ENCODE measurements at places on chromosomes 4 and X.
A peak's percentile ranks its signal among the peaks of the same experiment; 100 is the strongest.

- no peak for DNase-seq
Observed at GRCh38 chr4:39641451-39641850, 2.8 kb upstream of the SMIM14 start.

GRCh38 chr4:20255251-20255586 is 3.5 kb downstream of the SLIT2 start:
- DNase-seq, result no peak

GRCh38 chrX:88202149-88202548 is 544.9 kb upstream of the CPXCR1 start:
- no peak for DNase-seq

- no peak for DNase-seq
Observed at GRCh38 chr4:142818476-142818875, 27.6 kb downstream of the INPP4B start.

DNA sequence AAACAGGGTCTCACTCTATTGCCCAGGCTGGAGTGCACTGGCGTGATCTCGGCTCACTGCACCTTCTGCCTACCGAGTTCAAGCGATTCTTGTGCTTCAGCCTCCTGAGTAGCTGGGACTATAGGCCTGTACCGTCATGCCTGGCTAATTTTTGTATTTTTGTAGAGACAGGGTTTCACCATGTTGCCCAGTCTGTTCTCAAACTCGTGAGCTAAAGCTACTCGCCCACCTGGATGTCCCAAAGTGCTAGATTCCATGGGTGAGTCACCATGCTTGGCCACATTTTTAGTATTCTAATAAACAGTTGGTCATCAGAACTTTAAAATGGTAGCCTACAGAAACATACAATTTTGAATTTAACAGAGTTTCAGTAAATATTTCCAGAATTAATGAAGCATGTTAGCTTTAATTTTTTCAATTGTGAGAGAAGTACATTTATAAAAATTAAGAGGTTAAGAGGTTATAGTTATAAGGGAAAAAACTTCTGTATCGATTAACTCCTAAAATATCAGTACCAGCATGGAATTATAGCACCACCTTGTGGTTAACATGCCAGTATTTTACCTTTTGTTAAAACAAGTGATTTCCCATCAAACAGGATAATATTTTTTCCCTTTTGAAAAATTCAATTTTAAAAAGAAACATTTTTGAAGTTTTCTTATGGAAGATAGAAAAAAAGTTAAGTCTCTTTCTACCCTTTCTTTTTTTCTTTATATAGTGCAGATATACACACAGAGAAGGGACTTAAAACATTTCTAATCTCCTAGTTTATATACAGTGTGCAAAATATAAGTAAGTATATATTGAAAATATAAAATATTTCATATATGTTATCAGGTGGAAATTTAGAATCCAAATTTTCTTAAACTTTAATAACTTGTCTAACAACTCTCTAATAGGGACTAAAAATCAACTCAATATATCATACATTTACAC is 35.4 kb downstream of the CEP44 start:
- peak; percentile 7 for DNase-seq

- DNase-seq, result peak; percentile 52
Observed at GRCh38 chrX:7119950-7120877, 27.3 kb upstream of the STS start.

DNA sequence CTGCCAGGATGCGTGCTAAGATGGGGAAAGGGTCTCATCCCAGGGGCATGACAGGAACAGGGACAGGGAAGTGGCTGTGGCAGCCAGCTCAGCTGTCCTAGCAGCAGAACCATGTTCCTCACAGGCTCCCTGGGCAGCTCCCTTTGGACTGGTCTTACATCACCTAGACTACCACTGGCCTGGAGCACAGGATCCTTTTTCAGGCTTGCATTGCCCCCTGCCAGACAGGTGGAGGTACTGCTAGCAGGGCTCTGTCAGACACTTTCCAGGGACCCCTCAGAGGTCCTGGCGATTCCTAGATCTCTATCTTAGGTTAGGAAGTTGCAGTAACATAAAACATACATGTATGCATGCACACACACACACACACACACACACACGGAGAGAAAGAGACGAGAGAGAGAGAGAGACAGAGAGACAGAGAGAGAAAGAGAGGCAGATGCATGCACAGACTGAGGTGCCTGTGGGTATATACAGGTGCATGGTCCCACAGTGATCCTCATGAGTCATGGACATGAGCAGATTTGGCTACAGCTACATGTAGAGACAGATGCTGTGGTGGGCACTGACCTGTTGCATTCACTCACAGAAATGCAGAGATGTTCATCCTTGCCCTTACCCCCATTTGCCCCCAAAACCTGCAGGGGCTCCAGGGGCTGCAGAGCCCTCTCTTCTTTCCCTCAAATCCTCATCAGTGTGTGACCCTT is 63.6 kb downstream of the STARD8 start:
- no peak for DNase-seq

DNA sequence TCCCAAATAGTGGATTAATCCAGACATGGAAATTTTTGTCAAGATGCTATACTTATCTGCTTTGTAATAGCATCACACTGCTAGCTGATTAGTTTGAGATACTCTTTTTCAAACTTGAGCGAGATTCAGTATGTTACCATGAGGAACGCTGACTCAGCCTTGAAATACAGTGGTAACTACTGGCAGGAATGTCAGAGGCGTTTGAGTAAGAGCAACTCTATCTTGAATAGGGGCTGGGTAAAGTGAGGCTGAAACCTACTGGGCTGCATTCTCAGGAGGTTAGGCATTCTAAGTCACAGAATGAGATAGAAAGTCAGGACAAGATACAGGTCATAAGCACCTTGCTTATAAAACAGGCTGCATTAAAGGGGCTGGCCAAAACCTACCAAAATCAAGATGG is 2519.6 kb downstream of the ARAP2 start:
- no peak for DNase-seq

DNA sequence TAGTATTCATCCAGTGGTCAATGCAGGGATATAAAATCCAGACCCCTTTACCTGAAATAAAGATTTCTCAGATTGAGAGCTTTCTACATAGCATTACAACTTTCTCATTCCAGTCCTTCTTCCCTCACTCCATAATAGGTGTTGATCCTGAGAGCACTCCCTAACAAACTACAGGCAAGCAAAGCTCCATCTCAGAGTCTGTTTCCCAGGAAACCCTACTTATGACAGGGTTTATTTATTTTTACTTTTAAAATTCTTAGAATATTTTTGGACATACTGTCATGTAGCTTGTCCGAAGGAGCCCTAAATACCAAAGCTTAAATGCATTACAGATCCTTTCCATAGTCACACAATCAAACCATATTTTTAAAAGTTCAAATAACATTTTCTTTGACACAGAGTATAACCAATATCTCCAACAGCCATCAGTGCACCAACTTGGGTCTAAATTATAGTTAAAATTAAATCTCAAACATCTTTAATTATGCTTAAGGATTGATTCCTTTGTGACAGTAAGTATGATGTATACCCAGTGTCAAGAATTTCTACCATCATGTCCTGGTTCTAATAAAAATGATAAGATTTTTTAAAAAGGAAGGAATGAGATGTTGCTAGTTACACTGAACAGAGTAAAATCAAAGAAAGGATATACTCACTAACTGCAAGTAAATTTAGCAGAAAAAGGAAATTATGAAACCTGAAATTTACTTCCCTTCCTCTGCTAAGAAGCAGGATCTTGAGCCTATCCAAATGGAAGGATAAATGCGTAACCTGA is 580.4 kb upstream of the ADGRL3 start:
- no peak for DNase-seq

GRCh38 chrX:22516893-22517292 is 244.2 kb downstream of the CBLL2 start:
- no peak for DNase-seq

- DNase-seq, result no peak
Observed at GRCh38 chr4:2264481-2265041, 2.7 kb upstream of the MXD4 start.

DNA sequence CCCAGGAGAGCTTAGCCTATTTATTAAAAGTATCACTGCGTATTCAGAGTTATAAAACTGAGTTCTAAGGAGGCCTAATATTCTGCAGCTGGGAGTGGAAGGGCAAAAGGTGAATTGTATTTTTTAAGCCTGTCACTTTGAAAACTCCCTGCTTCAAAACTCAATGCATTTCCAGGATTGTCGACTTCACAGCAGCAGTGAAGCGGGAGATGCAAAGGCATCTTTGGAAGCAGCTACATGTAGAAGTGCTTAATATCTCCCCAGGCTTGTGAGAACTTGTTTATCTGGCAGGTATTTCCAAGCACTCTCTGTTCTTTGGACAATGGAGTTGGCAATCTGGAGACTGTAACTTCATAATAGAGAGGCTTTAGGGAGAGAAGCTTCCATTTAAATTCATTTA is 717.5 kb upstream of the SLIT2 start:
- no peak for DNase-seq

DNA sequence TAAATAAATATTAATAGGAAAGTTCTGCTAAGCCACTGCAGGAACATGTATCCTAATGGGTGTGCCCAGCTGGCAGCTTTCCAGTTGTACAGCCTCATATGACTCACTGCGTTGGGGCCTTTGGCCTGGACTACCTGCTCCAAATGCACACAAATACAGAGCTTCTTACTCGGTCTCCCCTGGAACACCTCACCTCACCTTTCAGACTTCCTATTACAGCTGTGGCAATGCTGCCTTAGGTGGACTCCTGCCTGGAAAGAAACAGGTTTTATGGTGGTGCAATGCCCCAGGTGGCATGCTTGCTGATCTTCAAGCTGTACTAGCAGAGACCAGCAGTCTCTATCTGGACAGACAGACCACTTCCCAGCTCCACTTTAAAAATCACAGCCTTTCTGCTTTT is 85.7 kb upstream of the EXOC1L start:
- DNase-seq, result no peak

DNA sequence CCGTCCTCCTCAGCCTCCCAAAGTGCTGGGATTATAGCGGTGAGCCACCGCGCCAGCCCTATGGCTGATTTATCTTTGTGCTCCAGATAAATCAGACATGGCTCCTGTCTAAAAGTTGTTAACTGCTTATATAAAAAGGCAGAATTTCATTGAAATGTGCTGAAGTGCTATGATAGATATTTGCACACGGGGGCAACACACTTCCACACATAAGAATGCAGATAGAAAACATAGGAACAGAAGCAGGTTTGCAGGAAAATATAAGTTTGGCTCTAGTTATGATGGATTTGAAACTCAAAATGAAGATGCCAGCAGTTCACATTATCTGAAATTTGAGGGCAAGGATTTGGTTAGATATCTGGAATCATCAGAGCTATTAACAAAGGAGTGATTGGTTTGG is 163.1 kb upstream of the SLITRK2 start:
- no peak for DNase-seq

DNA sequence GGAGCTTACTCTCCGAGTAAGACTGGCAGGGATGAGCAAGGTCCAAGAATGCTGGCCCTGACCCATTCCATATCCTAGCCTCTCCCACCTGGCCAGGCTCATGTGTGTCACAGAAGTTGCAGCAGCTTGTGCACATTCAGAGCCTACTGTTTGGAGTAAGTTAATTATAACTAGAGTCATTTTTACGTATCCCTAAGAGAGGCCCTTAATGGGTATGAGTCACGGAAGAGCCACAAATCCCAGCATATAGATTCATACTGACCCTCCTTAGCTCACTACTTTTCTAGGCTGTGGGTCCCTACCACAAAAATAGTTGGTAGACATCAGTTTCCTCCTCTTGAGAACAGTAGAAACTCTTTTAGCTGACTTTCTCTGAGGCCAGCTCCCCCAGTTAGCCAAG is 118.3 kb upstream of the FRG1 start:
- DNase-seq, result no peak

GRCh38 chrX:134929808-134930207 is 61.0 kb upstream of the SMIM10 start:
- DNase-seq, result no peak

DNA sequence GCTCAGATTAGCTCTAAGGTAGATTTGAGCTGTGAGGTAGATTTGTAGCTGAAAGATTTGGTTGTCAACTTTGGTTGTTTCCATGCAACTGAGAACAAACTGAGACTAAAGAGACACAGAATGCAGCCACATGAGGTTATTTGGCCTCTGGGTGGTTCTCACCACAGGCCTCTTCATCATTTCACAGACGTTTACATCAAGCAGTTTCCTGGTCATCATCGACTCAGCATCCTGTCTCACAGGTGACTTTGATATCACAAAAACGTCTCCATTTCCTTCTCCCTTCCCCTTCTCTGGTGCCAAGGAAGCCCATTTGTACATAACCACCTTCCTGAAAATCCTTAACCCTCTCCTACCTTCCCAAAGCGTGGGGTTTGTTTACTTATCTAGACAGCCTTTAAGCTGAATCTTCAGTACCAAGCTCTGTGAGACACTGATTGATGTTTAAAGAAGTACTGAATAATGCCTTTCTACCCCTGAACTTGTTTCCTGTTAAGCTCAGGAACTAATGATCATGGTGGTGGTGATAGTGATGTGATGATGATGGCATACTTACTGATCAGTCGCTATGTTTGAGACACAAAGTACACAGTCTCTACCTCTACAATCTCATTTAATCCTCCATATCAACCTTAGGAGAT is 81.9 kb downstream of the FAM114A1 start:
- DNase-seq, result no peak

DNA sequence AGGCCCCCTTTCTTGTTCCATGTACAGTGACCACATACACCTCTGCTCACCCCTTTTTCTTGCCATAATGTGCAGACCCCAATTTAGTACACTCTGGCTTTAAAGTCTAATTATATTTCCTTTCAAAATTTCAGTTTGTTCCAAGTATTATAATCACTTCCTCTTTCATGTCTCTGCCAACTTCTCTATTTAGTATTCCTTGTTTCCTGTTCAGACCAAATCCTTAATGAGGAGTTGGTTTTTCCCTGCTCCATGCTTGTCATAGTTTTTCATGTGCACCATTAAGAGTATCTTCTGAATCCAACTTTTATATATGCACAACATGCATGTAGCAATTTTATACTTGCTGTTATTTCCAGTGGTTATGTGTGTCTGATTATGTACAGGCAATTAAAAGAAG is 32.3 kb downstream of the USP53 start:
- no peak for DNase-seq

- DNase-seq, result no peak
Observed at GRCh38 chr4:129822701-129823100, 726.7 kb downstream of the C4orf33 start.

DNA sequence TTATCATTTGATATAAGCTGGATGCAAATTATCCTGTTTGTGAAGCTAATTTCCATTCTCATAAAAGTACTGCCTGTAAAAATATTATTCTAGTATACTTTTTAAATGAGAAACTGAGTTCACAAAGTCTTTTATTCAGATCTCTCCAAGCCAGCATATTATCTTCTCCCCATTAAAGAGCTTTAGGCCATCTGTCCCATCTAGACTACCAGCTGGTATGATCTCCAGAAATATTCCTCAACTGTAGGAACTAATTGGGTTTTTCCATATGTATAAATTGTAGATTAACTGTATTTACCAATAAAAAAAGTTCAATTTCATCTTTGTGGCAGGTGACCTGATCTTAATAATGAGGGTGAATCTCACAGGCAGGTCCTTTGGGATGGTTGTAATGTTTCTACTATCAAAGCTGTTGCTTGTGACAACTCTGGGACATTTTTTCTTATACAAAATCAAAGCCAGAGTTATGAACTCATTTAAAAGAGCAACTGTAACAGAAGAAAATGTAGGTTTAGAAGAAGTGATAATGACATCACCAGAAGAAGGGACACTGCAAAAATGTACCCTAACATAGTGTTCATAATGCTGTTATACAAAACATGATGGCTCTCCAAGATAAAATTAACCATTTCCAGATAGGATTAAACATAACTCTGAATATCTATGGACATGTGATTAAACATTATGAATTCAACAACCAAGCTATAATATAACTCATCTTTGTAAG is 132.8 kb downstream of the KCNIP4 start:
- DNase-seq, result no peak

- DNase-seq, result no peak
Observed at GRCh38 chrX:151505796-151506195, 57.7 kb upstream of the PASD1 start.

GRCh38 chr4:33512397-33512796 is 2731.9 kb downstream of the ARAP2 start:
- DNase-seq, result no peak

Data from smooth muscle cell of the brain vasculature (primary cell).